NCI-H2081 (cell line): ENCODE measurements at places on chromosomes 2 and 18.

- DNase-seq: no peak
These were observed 492.3 kb upstream of the ZEB2 start for GRCh38 chr2:145012214-145012670.

- DNase-seq: no peak
These were observed 138.1 kb downstream of the DTNA start for GRCh38 chr18:34848156-34848555.

- no peak for DNase-seq
These were observed 55.1 kb upstream of the RAPGEF4 start for GRCh38 chr2:172680436-172681068.

DNA sequence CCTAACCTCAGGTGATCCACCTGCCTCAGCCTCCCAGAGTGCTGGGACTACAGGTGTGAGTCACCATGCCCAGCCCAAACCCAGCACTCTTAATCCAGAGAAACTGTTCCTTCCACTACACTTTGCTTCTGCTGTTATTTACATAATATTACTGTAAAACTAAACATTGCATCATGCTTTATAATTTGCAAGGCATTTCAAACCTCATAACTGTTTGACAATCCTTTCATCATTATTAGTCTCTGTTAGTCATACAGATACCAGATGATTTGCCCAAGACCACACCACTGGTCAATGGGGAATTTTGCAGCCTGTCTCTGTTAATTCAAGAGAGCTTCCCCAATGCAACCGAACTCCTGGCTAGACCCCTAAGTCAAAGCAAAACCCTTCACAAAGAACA, 338.3 kb downstream of the ALK start:
- DNase-seq: no peak

GRCh38 chr18:67509741-67510391, 6.7 kb downstream of the DSEL start:
- no peak for DNase-seq

DNA sequence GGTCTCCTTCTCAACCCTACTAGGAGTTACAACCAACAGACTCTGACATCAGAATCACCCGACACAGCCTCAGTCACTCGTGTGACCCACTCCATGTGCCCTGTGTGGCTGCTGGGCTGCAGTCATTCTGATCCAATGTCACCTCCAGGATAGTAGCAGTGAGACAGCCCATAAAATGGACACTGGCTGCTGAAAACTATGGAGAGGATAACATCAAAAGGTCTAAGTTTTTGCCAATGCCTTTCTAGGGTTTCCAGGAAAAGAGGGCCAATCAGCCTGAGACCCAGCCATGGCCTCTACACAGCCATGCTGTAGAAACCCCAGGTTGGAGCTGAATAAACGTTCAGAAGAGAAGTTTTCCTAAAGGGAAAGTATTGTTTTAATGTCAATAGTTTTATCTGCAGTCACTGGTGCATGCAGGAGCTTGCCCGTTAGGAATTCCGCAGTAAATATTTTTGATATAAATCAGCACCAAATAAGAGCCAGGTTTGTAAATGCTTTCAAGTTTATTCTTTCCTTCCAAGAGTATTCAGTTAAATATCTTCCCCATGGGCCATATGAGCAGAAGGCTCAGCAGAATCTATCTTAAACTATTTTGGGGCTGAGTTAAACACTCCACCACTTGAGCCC, 92.2 kb upstream of the PID1 start:
- no peak for DNase-seq

DNA sequence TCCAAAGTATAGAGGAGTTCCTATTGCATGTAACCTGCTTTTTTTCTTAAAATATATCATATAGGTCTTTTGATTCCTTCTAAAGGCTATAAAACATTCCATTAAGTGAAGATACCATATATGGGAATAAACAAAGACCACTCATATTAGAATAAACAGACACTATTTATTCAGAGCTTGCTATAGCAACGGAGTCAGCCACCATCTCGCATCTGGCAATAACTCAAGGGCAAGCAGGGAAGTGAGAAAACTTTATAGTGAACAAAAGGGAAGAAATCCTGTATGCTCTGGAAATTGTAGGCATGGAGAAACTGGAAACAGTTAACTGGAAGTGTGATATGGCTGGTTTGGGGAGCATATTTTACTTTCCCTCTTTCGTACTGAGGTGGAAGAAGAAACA, 301.9 kb downstream of the PTH2R start:
- no peak for DNase-seq

GRCh38 chr2:29334706-29335105, 219.5 kb downstream of the CLIP4 start:
- no peak for DNase-seq

GRCh38 chr2:26148501-26148900, 24.4 kb upstream of the GAREM2 start:
- DNase-seq: no peak

- no peak for DNase-seq
These were observed 1073.1 kb upstream of the FANCL start for GRCh38 chr2:59314031-59314766.

DNA sequence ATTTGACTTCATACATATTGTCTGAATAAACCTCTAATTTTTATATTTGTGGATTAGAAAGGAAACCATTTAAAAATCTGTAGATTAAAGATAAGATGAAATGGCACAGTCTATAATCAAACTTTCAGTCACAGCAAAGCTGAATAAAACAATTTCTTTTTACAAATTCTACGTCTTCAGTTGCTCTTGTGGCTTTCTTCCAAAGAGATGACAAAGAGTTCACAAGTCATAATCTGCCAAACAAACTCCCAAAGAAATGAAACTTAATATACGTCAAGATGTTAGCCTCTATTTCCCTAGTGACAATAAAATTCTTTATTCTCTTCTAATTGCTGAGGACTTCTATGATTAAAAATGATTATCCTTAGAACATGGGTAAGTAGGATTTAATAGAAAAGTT, 66.3 kb downstream of the FIGN start:
- DNase-seq: no peak

DNA sequence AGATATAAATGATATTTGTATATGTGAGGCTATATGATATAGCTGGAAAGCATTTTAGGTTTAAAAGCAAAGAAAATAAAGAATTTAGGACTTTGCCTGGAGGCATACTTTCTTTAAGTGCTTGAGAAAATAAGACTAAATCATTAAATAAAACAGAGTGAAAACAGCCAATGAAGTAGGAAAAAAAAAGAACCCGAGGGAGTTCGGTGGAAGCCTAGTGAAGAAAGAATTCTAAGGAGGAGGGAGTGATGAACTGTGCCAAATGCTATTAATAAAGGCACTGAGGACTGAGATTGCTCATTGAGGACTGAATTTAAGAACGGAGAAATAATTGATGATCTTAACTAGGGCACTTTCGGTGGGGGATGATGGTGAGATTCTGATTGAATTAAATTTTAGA, 573.5 kb downstream of the DSC3 start:
- no peak for DNase-seq

GRCh38 chr2:171432969-171433762, 624 bp downstream of the METTL8 start:
- DNase-seq: peak; percentile 68

DNA sequence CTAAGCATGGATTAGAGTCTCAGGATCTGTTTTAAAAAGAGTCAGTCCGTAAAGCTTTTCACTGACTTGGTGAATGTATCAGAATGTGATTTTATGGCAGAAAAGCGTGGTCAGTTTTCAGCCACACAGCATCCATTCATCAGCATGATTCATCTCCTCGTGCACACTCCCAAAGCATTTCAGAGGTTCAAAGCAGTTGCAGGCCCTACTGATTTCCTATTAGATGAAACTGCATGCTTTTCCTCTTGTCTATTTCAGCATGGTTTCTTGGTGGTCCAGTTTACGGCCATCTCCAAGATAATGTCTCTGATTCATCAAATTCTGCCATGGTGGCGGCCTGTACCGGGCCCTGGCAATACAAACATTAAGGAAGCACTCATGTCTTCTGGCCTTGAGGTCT, 4.8 kb upstream of the PARD6G start:
- DNase-seq: no peak

GRCh38 chr2:71934595-71935261, 212.9 kb downstream of the CYP26B1 start:
- no peak for DNase-seq

GRCh38 chr2:68974946-68975665, 670 bp downstream of the GKN1 start:
- DNase-seq: no peak
